ENCODE measurements at places on chromosomes 6 and 20.

DNA sequence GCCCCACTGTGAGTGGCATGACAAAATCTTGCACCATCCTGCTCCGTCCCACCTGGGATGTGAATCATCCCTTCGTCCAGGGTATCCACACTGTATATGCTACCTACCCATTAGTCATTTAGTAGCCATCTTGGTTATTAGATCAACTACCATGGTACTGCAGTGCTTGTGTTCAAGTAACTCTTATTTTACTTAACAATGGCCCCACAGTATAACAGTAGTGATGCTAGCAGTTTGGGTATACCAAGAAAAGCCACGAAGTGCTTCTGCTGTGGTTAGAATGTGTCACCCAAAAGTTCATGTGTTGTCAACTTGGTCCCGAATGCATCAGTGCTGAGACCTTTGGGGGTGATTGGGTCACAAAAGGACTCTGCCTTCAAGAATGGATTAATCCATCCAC is 11.7 kb downstream of the OSER1 start:
- no peak for DNase-seq

DNA sequence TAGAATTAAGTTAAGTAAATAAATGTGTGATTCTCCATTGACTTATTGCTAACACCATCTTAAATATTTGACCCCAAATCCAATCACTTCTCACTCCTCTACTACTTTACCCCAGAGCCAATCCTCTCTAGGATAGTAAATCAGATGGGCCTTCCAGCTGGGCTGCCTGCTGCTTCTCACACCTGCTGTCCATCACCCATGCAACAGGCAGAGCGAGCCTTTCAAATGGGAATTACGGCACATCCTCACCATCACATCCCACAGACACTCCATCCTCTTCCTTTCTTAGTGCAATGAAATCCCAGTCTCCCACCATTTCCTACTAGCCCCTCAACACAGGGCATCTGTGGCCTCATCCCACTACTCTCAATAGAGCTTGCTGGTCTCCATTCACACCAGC is 34.0 kb downstream of the HLA-F start:
- no peak for DNase-seq

DNA sequence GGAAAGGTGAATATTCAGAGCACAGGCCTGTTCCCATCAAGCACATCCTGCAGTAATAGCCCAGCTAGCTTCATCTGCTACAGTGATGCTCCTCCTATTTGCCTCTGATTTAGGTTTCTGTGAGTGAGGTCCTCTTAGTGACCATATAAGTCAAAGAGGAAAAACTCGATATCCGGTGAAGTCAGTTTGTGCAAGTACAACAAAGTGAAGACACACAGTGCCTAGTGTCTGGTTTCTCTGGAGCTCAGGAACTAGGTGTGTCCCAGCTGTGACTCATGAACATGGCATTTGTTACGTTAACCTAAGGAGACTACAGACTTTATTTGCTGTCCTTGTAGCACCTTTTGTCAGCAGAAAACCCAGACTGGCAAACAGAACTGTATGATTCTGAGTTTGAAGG is 33.9 kb downstream of the EDN1 start:
- no peak for DNase-seq

- DNase-seq = no peak
Observed at GRCh38 chr6:53377793-53378192, 29.0 kb upstream of the ELOVL5 start.

DNA sequence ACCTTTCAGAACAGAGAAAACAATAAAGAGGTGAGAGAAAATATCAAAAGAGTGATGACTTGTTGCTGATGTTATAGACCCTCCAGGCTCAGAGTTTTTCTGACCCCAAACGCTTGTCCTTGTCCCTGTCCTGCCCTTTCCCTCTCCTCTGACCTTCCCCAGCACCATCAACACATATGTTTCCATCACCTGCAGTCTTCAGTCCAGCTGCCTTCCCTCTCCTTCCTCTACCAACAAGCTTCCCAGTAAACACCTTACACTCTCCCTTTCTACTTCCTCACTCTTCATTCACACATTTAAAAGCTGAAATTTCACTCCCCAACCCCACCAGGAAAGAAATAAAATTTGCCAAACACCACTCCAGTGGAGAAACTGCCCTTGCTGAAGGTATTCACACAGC is 25.4 kb upstream of the AFDN start:
- DNase-seq = no peak

DNA sequence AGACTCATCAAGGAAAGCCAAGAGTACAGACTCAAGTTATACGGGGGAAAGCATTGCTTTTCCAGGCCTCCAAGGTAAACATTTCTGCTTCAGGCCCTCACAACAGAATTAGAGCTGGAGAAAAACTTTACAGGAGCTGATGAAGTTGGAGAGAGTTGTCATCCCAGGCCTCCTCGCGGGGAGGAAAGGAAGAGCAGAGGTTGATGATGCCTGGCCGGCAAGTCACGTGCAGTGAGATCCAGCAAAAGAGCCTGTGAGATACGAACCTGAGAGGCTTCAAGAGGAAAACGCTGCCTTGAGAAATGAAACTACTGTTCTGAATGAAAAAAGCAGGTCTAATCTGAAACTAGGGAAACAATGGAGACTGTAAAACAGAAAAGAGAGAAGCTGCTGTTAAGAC is 122.9 kb downstream of the FAM120B start:
- DNase-seq = no peak

GRCh38 chr6:80179695-80180094 is 73.2 kb downstream of the BCKDHB start:
- no peak for DNase-seq
